Activated CD4-positive, alpha-beta T cell treated with anti-CD3 and anti-CD28 coated beads for 48 hours (primary cell): ENCODE measurements at places on chromosomes 4 and X.

DNA sequence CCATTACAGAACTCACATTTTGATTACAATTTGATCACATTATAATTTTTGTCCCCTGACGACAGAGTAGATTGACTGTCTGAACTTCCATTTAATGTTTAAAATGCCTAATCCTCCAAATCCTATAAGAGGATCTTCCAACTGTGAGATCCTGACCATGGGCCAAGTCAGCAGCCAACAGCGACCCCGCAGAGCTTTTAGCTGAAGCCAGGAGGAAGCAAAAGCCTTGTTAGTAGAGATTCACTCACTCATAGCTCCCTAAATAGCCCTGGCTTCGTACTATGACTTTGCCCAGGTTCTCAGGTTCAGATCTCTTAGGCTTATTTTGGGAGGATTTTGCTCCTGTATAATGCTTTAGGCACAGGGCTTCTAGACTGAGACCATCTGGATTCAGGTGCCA, 413.1 kb downstream of the NKX6-1 start:
- no peak for DNase-seq

DNA sequence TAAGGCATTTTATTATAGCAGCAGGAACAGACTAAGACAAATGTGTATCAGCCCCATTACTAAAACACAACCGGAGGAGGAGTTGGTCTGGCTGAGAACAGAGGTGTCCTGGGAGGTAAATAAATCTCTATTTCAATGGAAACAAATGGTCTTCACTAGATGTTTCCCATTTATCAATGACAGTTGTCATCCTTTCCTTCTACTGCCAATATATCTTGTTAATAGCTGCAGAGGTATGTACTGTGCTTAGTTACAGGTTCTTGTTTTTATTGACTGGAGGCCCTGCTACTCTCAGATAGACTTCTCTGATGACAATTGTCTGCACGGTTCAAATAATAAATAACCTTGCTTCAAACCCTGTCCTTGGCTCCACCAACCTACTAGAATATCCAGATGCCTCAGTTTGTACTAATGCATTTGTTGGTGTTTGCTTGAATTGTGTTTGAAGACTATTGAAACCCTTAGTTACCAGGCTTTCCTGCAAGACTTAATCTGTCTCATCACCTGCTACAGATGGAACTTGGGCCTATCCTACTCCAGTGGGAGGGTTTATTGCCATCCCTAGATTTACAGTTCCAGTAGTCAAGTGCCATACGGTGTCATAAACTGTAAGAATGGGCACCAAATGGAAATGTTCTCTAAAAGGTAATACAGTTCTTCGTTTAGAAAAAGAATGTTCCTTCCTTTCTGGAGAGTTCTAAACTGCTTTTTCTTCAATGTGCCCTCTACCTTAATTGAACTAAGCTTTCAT, 29.8 kb upstream of the HPGDS start:
- DNase-seq, result no peak

DNA sequence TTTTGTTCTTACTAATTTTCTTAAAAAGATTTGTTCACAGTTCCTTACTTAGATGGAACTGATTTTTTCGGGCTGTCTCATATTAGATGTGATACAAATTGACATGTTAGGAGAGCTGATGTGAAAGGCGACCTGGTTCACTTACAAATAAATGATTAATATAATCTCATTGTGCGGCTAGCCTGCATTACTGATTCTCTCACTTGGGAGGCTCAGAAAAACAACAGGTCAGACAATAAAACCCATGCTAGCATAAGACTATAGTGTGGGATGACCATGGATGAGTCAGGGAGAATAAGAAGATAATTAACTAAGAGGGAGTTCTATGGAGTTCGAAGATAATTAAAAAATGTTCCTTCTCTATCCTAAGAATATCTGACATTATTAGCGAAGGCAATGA, 40.8 kb downstream of the RTL9 start:
- no peak for DNase-seq

- no peak for DNase-seq
Observed at GRCh38 chr4:137635601-137636000, 103.3 kb upstream of the PCDH18 start.

DNA sequence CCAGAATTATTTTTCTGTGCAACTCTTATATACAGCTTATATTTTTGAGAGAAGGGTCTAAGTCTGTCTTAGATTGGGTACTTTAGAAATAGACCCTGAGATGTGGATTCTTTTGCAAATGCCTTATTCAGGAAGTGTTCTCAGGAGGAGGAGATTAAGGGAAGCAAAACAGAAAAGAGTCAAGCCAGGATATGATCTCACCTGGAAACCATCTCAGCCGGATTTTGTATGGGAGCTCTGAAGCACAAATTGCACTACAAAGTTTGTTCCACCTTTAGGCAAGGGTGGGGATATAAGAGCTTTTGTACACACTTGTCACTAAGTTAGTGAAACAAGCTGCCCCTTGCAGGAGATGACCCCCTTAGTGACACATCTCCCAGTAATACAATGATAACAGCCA, 121.2 kb upstream of the GRPR start:
- DNase-seq, result no peak

- DNase-seq, result no peak
Observed at GRCh38 chr4:66558651-66559050, 888.4 kb upstream of the EPHA5 start.

DNA sequence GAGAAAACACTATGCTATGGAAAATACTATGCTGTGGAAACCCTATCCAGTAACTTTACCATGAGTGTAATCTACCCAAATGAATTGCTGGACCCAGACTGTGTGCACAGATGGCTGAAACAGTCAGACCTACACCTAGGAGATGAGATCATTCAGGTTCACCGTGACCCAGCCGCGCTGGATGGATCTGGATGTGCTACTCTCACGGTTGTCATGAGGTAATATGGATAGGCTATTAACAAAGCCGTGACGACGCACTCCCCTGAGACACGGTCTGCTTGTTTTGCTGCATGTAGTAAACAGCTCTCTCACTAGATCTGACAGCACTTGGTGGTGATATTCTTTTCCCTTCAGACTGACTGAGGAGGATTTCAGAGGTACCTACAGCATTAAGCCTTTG, 832.5 kb upstream of the GRID2 start:
- DNase-seq, result no peak

DNA sequence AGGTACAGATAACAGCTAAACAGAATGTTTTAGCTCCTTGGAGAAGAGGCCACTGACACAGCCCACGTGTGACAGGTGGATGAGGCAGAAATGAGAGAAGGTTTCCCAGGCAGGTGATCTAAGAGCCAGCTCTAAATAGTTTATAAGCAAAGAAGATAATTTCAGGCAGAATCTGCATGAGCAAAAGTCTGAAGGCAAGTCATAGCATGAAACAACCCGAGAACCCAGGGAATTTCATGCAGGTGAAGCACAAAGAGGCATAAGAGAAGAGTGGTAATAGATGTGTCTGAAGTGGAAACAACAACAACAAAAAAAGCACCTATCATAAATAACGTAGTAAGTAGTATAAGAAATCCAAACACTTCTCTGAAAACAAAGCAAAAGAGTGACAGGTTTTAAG, 275.8 kb upstream of the CPEB2 start:
- no peak for DNase-seq

GRCh38 chr4:21569638-21570037, 378.9 kb downstream of the KCNIP4 start:
- DNase-seq, result no peak

- peak; percentile 14 for DNase-seq
Observed at GRCh38 chr4:52750819-52751486, at the start of gene ERVMER34-1. TSS of gene ERVMER34-1 (minus strand) at chr4:52751425. CDS start at chr4:52745520, 5,905 bp downstream.

DNA sequence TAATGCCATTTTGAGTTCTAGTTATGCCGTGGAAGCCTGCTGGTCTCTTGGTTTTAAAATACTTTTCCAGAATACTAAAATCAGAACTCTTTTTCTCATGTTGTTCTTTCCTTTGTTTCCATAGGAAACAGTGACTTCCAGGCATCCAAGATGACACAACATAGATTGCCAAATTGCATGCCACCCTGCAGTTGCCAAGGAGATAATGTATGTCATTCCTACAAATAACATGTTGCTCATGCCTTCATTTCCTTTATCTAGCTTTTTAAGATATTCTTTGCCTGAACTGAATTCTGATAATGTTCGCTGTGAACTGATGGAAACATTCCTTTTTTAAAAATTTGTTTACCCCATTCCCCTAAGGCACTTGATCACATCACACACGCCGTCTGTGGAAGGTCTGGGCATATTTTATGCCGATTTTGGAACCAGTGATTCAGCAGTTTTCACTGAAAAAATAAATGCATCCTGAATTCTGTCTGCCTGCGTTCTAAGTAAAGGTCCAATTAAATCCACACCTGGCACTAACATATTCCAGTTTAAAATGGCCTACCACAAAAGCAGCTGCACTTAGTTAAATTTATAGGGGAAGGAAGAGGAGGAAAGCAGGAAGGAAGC, 38.0 kb upstream of the COX7B2 start:
- no peak for DNase-seq

- no peak for DNase-seq
Observed at GRCh38 chrX:781224-782204, 150.9 kb downstream of the SHOX start.

DNA sequence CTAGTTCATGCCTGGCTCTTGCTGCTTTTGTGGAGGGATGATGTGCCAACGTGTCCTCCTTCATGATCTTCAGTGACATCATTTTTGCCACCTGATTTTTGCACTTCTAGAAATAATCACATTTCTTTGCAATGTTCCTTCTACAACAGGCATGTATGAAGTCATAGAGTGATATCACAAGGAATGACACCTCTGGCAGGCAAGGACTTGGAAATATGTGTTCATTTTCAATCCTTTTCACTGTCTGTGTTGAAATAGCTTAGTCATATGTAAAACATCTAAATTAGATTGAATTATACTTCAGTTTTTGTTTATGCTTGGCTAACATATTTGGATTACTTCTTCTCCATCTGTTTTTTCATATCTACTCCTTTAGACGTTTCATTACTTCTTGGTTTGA, 221.2 kb upstream of the STK26 start:
- DNase-seq, result no peak

- no peak for DNase-seq
Observed at GRCh38 chr4:82519072-82519471, 42.7 kb downstream of the TMEM150C start.

GRCh38 chr4:31016322-31017061, 296.3 kb downstream of the PCDH7 start:
- DNase-seq, result no peak

- DNase-seq, result no peak
Observed at GRCh38 chr4:114694770-114695169, 96.2 kb downstream of the UGT8 start.

DNA sequence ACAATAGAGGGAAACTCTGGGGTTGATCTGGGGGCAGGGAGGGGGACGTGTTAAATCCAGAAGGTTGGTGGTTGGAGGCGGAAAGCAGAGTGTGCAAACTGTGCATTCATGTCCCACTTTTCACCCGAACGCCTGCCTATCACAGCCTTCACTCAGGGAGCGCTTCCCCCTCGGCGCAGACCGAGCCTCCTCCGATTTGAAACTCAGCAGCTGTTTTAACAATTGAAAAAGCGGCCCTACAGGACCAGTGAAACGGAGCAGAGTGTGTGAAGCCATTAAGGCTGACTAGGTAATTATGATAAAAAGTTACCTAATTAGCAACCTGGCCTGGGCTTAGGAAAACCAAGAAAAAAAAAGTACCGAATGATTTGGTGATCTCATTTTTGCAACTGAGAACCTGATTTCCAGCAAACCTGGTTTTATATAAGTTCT, 685 bp upstream of the NDNF start:
- peak; percentile 8 for DNase-seq

DNA sequence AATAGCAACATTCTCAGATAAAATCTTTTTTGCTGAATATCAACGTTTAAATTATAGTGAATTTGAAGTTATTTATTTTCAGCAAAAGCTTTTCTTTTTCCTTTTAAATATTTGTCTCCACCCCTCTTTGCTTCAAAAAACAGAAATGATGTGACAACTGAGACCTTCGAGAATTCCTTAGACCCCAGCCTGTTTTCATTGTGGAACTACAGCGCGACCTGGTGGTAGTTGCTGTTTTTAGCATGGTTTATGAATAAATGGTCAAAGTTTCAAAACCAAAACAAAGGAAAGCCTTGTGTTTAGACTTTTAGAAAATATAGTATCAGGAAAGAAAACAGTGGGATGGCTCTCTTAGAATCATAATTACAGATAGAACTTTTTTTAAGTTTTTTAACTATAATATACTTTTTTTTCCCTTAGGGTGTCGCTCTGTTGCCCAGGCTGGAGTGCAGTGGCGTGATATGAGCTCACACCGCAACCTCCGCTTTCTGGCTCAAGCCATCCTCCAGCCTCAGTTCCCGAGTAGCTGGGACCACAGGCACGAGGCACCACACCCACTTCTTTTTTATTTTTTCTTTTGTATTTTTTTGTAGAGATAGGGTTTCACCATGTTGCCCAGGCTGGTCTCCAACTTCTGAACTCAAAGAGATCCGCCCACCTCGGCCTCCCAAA, 26.8 kb upstream of the TMEM184C start:
- peak; percentile 62 for DNase-seq

DNA sequence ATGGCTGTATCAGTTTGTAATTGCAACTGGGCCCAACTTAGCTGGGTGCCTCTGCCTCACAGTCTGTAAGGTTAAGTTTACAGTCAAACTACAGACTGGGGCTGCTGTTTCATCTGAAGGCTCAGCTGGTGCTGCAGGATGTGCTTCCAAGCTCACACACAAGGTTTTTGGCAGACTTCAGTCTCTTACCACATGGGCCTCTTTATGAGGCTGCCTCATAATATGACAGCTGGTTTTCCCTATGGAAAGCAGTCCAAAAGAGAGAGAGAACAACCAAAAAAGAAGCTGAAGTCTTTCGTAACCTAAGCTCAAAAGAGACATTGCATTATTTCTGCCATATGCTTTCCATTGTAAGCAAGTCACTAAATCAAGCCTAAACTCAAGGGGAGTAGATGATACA, 271.7 kb downstream of the DCTD start:
- DNase-seq, result no peak

GRCh38 chrX:71256856-71257255, 2.9 kb upstream of the ZMYM3 start:
- DNase-seq, result no peak

GRCh38 chr4:153652051-153652784, 31.9 kb upstream of the TLR2 start:
- DNase-seq, result peak; percentile 47

DNA sequence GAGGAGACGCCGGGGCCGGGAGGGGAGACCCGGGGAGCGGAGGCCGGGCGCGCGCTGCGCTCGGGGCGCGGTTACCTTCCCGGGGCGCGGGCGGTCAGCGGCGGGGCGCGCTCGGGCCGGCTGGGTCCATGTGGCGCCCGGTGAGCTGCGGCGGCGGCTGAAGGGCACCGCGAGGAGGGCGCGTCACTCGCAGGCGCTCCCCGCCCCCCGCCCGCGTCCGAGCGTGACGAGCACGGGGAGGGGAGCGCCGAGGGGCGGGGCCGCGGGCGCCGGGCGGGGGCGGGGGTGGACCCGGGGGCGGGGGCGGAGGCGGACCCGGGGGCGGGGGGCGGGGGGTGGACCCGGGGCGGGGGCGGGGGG, at the start of gene CPLX1:
CPLX1 (minus strand) TSS at position 159 of the 360 bp plus-strand sequence. CDS start 1,607 bp downstream, outside the sequence.
- peak; percentile 42 for DNase-seq

DNA sequence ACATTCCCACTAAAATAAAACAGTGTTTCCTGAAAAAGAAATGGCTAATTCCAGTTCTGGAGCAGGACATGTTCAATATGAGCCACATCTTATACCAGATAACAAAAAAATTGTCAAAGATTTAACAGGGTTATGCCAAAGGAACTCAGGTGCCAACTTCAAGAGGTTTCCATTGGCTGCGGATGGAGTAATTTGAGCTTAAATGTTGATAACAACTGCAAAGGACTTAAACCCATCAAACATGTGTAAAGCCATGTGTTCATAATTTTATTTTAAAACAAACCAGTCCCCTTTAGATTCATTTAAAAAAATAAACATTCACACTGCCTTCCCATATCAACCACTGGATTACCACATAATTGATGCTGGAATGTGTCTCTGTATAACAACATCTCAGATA, 156.4 kb upstream of the PCDH18 start:
- DNase-seq, result no peak

GRCh38 chrX:33434256-33435092, 223.1 kb upstream of the DMD start:
- peak; percentile 45 for DNase-seq
